ENCODE measurements at places on chromosomes 1 and 21.

- no peak for DNase-seq
Observed at GRCh38 chr1:235831148-235831547, 35.6 kb downstream of the LYST start.

GRCh38 chr21:35048706-35049617, at the start of gene RUNX1:
RUNX1 (minus strand) TSS chr21:35049302.
- peak; percentile 33 for DNase-seq

DNA sequence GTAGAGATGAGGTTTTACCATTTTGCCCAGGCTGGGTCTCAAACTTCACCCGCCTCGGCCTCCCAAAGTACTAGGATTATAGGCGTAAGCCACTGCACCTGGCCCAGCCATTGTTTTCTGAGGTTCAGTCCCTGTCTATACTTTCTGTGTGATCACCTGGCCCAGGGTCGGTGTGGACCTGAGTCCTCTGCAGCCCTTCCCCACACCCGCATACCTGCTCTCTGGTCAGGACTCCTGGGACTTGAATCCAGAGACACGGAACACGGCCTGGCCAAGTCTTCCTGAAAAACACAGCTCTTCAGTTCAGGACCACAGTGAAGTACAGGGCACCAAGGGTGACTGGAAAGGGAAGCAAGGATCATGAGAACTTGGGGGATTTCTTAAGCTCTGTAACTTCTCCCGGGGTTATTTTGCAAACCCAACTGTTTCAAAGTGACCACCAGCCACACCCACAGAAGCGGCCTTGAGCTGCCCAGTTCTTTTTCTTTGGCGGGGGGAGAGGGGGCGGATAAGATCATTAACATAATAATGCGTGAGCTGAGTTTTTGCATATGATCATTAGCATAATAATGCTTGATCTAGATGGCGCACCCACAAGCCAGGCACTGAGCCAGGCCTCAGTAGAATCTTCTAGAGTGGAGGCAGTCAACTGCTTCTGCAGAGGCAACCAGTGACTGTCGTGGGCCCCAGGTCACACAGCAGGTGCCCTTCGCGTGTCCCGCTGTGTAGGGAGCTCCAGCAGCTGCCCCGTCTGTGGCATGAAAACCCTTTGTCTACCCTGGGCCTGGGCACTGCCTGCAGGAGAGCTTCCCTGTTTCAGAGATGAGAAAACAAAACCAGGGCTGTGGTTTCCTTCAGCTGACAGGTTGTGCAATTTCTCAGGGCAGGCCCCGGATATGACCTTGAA, 1.7 kb upstream of the NADK start:
- no peak for DNase-seq

DNA sequence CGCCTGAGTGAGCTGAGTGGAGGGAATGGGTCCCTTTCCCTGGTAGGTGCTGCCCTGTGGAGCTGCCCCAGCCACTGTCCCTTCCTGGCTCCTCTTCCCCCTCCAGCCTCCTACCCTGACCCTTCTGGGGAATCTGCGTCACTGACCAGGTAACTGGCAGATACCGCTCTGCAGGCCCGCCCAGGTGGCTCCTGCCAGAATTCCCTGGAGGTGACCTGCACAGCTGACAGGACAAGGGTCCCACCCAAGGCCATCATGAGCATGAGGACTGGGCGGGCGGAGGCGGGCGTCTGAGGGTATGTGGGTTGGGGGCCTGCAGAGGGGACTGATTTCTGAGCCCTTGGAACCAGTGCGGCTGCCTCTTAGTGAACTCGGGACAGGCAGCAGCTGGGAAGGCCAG, 32.5 kb downstream of the DHRS3 start:
- no peak for DNase-seq

- DNase-seq: no peak
Observed at GRCh38 chr1:25145775-25146393, 86.4 kb downstream of the SYF2 start.

GRCh38 chr1:109240158-109241152, 8.9 kb upstream of the CELSR2 start:
- no peak for DNase-seq
